ENCODE measurements at places on chromosomes 6 and 20.

DNA sequence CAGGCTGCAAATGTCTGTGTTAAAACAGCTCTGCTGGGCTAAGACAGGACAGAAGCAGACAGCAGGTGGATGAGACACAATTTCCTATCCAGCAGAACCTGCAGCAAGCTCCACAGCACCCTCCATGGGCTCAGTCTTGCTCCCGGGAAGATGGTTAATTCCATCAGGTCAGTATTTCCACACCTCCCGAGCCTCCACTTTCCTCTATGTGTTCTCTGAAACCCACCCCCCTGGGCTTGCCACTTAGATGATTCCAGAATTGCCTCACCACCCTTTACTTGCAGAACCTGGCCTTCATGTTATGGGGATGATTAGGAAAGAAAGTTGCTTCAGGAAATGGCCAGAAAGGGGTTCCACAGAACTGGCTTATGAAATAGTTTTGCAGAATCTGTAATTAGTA lies 43.8 kb downstream of the ERMARD start:
- DNase-seq = no peak

DNA sequence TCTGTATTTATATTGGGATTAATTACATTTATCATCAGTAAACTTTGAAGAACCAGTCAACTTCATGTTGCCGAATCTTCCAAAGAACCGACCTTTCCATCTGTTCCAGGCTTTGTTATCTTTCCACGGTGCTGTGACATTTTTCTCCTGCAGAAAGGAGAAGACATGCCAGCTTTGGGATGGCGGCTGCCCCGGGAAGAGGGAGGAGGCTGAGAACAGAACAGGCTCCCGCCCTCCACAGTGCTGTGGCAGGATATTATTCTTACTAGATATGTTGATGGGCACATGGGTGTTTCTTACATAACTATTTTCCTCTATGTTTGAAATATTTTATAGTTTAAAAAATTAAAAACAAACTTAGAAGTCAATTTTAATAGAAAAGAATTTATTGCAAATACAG lies 44.9 kb downstream of the GINS1 start:
- DNase-seq = no peak

- DNase-seq = no peak
Observed at GRCh38 chr6:21582651-21583050, 10.9 kb upstream of the SOX4 start.

- DNase-seq = no peak
Observed at GRCh38 chr20:18609741-18610140, 21.9 kb downstream of the DTD1 start.

DNA sequence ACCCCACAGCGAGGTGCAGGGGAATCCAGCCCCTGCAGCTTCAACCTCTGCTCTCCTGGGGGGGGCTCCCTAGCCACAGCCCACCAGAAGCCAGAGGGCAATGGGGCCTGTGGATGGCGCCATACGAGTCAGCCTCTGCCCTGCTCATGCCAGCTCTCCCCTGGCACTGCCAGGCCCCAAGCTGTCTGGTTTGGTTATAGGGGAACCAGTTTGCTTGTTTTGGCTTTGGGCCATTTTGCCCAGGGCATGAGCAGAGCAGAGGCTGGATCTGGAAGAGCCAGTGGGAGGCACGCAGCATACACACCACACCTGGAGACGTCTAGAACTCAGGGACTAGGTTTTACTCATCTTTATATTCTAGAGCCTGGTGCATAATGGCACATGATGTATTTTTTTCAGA lies 66.7 kb upstream of the SLC22A16 start:
- peak; percentile 90 for DNase-seq

- no peak for DNase-seq
Observed at GRCh38 chr6:138659998-138660397, 113.6 kb upstream of the CCDC28A start.

- no peak for DNase-seq
Observed at GRCh38 chr6:25709761-25710160, 44.8 kb upstream of the SLC17A4 start.

GRCh38 chr6:68252632-68253031 lies 382.4 kb upstream of the ADGRB3 start:
- DNase-seq = no peak

GRCh38 chr6:117311310-117311709 lies 46.0 kb downstream of the VGLL2 start:
- no peak for DNase-seq

GRCh38 chr6:125370343-125370742 lies 68.6 kb upstream of the HDDC2 start:
- DNase-seq = no peak

DNA sequence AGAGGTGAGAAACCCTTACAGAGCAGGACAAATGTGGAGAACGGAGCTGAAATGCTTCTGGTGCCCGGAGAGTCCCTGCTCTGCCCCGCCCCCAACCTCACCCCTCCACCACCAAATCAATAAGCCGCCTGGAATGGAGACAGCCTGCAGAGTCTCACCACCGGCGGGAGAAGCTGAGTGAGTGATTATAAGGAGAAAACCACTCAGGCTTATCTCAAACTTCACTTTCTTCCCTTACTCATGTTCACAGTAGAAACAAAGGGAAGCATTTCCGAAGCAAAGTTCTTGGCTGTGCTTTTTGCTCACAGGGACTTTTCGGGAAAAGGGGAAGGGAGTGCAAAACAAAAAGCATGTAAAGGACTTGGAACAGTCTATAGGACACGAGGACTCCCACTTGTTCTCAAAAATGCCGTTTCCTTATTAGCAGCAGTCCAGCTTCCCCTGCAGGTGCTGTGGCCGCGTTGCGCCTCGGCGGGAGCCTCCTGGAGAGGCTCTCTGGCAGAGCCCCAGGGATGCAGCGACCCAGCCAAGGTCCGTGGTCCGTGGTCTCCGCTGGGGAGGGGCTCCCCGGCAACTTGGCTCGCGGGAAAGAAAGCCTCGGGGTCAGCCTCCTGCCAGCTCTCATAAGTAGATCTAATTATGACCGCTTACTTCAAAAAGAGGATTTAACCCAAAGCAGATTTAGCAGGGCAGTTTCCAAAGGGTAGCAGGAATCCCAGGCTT lies 64.8 kb upstream of the TMEM30A start:
- DNase-seq = peak; percentile 2
